Stimulated activated CD4-positive, alpha-beta T cell treated with anti-CD3 and anti-CD28 coated beads, Interleukin-1b, Interleukin-23, amount 100 ng/mL, for 24 hours (primary cell): ENCODE measurements at places on chromosomes 1 and 21.

- no peak for DNase-seq
These were observed 21.7 kb upstream of the SHCBP1L start for GRCh38 chr1:182974506-182975191.

DNA sequence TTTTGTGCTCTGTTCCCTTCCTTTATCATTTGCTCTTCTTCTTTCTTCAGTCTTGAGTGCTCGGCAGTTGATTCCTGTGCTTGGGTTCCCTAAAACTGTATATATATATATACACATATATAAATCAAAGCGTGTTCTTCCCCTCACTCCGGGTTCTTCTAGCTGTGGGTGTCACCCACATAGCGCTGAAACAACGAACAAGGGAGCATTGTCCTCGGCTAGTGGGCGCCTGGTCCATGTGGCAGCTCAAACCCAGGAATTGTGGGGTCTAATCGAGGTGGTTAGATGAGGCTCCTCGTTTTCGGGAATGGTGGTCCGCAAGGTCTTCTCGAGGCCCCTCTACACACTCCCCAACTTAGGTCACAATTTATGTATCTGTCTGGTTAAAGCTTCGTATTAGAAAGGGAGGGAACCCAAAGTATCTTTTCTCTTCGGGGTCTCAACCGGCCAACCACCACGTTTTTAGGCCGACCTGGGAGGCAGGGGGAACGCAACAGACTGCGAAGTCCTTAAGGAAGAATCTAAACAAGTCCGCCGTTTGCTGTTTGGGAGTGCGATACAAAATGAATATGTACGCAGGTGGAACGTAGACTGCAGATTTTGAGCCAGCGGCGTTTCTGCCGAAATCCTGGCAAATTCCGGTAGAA, 504 bp upstream of the SDHC start:
- no peak for DNase-seq

GRCh38 chr21:37165586-37165985, 92.5 kb downstream of the TTC3 start:
- DNase-seq, result no peak

DNA sequence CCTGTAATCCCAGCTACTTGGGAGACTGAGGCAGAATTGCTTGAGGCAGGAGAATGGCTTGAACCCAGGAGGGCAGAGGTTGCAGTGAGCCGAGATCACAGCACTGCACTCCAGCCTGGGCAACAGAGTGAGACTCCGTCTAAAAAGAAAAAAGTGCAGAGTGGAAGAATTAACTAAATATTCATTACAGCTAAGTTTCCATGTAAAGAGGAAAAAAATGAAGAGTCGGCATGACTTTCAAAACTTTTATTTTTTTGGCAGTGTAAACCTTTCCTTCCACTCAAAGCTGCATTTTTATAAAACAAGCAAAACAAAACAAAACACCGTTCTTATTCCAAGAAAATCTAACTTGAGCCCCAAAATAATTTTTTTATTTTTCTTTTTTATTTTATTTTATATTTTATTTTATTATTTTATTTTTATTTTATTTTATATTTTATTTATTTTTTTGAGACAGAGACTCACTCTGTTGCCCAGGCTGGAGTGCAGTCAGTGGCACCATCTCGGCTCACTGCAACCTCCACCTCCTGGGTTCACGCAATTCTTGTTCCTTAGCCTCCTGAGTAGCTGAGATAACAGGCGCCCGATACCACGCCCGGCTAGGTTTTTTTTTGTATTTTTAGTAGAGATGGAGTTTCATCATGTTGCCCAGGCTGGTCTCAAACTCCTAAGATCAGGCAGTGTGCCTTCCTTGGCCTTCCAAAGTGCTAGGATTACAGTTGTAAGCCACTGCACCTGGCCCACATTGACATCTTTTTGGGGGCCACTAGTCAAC, 62.9 kb downstream of the PACC1 start:
- no peak for DNase-seq

- no peak for DNase-seq
These were observed 333.3 kb downstream of the MRPL39 start for GRCh38 chr21:25273959-25274358.

- DNase-seq, result no peak
These were observed 689.9 kb downstream of the MATN1 start for GRCh38 chr1:30033256-30034104.

- DNase-seq, result no peak
These were observed 35.4 kb downstream of the CRB1 start for GRCh38 chr1:197303463-197303862.

DNA sequence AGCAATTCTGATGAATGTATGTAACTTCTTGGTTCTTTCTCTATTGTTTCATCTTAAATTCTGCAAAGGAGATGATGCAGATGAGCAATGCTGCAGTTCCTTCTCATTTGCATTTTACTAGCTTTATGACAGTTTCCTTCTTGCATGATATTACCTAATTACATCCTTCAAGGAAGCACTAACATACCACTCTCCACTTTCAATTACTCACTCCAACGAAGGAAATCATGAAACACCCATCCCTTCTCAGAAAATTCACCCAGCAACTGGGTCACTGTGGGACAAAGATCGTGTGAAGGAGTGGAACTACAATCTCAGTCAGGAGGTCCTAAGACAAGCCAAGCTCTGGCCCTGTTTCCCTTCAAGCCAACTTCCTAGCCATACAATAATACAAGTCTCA, 142.3 kb downstream of the CHD1L start:
- DNase-seq, result no peak

GRCh38 chr1:26302733-26303405, 3.6 kb downstream of the UBXN11 start:
- DNase-seq, result no peak

GRCh38 chr1:213054733-213055591, 3.9 kb downstream of the RPS6KC1 start:
- no peak for DNase-seq

- DNase-seq, result no peak
These were observed 66.3 kb upstream of the BMP8A start for GRCh38 chr1:39425151-39425550.

DNA sequence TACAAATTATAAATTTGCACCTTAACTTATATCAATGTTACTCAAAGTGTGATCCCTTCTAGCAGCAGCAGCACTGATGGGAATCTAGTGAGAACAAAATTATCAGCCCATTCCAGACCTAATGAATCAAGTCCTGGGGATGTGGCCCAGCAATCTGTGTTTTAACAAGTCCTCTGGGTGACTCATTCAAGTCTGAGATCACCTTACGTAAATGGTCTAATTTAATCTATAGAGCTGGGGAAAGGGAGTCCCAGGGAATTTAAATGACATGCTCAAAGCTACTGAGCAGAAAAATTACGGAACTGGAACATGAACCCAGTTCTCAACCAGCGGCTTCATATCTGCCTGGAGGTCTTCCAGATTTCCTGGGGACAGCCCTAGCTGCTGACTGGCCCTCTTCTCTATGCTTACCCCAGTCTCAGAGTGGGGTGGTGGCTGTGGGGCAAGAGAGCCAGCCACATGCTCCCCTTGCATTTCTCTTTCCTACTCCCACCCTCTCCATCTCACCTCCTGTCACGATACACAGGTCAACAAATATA, 220.0 kb downstream of the TM2D1 start:
- no peak for DNase-seq

- no peak for DNase-seq
These were observed 1744.9 kb downstream of the NCAM2 start for GRCh38 chr21:22743085-22743484.

DNA sequence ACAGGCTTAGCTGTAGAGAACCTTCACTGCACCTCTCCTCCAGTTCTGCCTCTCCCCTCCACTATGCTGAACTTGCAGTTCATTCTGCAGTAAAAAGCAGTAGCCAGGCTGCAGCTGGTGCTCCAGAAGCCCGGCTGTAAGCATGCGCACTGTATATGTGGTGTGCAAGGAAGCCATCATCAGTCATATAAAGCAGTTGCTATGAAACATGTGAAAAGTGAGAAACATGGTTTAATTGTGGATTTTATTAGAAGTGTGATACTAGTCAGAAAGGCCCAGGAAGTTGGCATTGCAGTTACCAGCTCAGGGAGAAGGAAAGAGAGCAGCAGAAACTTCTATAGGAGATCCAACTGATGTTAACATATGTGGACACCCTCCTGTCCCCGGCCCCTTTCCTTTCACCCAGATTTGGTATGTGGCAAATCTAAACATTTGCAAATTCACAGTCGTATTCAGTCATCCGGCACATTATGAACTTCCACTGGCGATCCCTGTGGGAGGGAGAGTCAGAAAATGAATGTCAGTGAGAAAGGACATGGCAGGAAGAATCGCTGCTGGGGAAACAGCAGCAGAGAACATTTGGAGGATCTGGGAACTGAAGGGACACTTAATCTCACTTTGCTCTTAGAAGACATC, 32.8 kb downstream of the DPT start:
- no peak for DNase-seq

DNA sequence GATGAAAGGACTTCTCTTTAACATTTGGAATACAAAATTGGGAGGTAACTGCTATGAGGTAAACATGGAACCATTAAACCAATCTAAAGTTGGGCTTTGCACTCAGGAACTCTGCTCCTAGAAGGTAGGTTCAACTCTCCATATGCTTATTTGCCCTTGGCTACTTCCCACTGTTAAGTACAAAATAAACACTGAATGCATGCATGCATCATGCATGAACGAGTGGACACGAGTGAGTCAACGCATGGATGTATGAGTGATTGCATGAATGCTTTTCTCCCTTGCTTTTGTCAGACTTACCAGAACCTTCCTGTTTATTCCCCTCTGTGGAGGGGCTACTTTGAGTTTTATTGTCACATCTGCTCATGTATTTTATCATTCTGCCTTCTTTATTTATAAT, 42.4 kb upstream of the RUNX1 start:
- DNase-seq, result no peak

DNA sequence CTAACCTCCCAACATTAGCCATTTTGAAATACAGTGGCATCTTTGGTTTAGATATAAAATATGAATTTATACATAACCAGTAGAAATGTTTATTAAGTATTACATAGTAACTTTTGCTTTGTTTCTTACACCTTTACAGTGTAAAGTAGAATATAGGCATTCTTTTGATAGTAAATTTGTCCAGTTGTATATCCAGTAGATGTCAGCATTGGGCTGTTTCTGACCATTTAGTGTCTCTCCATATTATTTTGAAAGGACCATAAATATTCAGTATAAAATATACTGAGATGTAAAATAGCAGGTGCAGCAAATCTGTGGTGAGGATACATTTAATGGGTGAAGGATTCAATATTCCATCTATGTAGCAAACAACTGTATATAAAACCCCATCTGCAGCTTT, 115.8 kb upstream of the ZRANB2 start:
- no peak for DNase-seq

GRCh38 chr1:223087291-223088255, 55.5 kb downstream of the TLR5 start:
- no peak for DNase-seq

GRCh38 chr1:211247921-211248320, 11.2 kb upstream of the RCOR3 start:
- no peak for DNase-seq

DNA sequence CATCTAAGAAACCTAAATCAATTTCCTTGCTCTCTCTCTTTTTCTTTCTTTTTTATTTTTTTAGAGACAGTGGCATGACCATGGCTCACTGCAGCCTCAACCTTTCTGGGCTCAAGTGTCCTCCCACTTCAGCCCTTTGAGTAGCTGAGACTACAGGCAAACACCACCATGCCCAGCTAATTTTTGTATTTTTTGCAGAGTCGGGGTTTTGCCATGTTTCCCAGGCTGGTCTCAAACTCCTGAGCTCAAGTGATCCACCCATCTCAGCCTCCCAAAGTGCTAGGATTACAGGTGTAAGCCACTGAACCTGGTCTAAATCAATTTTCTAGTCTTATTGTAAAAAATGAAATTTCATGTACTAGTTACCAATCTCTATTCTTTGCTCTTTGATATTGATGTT, 108.9 kb downstream of the LHX8 start:
- DNase-seq, result no peak

- DNase-seq, result no peak
These were observed 29.9 kb downstream of the MAP10 start for GRCh38 chr1:232835166-232835565.

- DNase-seq, result no peak
These were observed 21.7 kb downstream of the LRRC71 start for GRCh38 chr1:156942176-156942575.

DNA sequence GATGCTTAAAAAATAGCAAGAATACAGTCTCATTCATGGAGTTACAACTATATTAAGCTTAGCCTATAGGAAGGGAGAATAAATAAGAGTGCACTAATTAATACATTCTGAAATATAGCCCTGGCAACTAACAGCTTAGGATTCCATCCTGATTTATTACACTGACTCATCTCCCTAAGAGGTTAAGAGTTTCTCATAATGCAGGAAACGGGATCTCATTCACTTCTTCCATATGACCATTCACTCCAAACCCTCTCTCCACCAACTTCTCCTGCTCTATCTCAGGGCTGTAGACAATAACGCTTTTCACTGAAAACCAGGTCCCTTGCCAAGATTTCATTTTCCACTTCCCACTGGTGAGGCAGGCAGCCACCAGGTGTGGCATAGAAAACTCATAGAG, 168.5 kb upstream of the PLD5 start:
- no peak for DNase-seq

DNA sequence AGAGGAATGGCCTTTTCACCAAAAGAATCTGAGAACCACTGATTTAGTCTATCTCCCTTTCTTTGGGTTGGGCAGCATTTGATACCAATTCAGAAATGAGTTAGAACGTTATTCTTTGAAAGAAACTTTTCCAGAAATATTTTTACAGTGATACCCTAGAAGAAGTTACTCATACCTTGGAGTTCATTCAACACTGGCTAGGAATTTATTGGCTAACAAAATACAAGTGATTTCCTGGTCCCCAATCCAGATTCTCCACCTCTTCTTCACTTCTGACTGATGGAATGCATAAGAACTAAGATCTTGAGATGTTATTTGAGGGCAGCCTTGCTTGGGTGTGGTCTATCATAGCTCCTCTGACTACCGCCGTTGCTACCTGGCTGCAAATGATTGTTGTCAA, 9.4 kb downstream of the C1orf162 start:
- no peak for DNase-seq

DNA sequence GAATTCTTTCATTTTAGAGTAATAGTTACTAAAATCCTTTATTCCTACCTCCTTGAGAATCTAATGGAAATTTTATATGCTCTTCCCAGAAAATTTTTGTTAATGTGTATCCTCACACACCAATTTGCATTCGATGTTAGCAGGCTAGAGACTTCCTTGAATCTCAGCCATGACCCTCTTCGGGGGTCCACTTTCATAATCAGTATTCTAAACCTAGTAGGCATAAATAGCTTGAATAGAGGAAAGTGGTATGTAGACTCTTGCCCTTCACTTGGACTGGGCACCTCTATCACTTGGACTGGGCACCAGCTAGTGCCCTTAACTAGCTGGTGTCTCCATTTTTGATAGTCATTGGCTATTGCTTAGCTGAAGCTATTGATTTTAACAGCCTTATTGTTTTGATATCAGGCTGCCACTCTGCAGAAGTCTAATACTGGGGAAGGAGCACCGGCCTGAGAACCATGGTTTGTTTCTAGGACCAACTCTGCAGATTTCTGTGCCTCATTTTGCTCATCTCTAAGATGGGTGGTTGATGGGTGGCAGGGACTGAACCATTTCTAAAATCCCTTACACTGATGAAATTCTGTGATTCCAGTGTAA, 42.8 kb downstream of the MRPL39 start:
- DNase-seq, result no peak

- DNase-seq, result no peak
These were observed 31.6 kb downstream of the VWA5B1 start for GRCh38 chr1:20322081-20322824.

- no peak for DNase-seq
These were observed 2.5 kb downstream of the C1orf167 start for GRCh38 chr1:11764519-11764918.

GRCh38 chr1:21671915-21672314, 2.8 kb upstream of the RAP1GAP start:
- no peak for DNase-seq
